ENCODE measurements at places on chromosomes 13 and 19. TPM values are rescaled to one million over a fixed set of nuclear protein-coding genes. Genes with fewer than 3 reads are reported as not detected.
A peak's percentile ranks its signal among the peaks of the same experiment; 100 is the strongest.

The LAIR2 gene
- total RNA-seq, result not detected

The IGFL3 gene
- total RNA-seq, result not detected

The BCAM gene
- total RNA-seq, result not detected

- DNase-seq, result no peak
- H3K27me3 ChIP-seq, result peaks cover 4% of the 10 kb centered on the region
- H3K36me3 ChIP-seq, result no peaks in the 10 kb centered on the region
- no peak overlapping the region for H3K4me3 ChIP-seq
- no peaks in the 10 kb centered on the region for H3K4me1 ChIP-seq
Observed at GRCh38 chr19:54335979-54336892, 2.7 kb downstream of the LILRA4 start.

- peaks cover 33% of the 10 kb centered on the region for H3K4me1 ChIP-seq
- peak; percentile 93 for DNase-seq
- H3K27ac ChIP-seq, result peak within 1 kb of the TSS; percentile 82
- peaks cover 27% of the 10 kb centered on the region for H3K36me3 ChIP-seq
Observed at GRCh38 chr19:18007917-18008673, at the start of gene ARRDC2. Gene ARRDC2 (plus strand): TSS chr19:18008170. CDS start chr19:18008311, 141 bp downstream.

DNA sequence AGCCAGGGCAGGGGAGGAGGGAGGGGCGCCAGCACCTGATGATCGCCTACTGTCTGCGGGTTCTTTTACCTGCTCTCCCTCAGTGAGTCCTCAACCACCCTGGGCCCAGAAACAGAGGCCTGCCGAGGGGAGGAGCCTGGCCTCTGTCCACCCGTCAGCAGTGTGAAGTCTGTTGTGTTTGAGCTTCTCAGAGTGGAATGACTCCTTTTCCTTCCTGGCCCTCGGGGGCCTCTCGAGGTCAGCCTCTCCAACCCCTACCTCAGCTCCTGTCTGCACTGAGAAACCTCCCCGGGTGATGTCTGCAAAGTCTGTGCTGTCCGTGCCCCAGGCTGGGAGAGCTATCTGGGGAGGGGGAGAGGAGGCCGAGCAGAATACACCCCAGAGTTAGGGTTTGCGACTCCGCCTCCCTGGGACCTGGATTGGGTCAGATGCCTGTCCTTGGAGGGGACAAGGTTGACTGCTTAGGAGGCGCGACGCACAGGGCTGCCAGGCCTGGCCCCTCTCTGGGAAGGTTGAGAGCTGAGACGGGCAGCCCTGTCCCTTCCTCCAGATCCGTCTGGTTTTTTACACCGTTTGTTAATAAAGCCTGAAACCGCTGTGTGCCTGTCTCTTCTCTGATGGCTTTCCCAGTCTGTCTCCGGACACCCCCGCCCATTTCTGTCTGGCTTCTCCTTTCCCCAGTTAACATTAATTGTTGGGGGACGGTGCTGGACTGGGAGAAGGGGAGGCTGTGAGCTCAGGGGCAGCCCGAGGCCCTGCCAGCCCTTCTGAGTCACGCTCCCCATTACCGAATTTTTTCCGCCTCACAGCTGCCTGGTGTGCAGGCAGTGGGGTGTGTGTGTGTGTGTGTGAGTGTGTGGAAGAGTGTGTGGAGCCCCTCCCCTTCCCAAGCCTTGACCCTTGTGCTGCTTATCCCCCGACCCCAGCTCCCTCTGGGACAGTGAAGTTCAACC lies 989 bp upstream of the SSC5D start:
- peaks cover 15% of the 10 kb centered on the region for H3K4me1 ChIP-seq
- peaks cover 8% of the 10 kb centered on the region for H3K27me3 ChIP-seq
- H3K4me3 ChIP-seq, result no peak overlapping the region
- no peaks in the 10 kb centered on the region for H3K36me3 ChIP-seq

GRCh38 chr13:114140906-114141250 lies 8.5 kb upstream of the RASA3 start:
- H3K27ac ChIP-seq, result no peak overlapping the region
- no peaks in the 10 kb centered on the region for H3K36me3 ChIP-seq
- H3K27me3 ChIP-seq, result no peaks in the 10 kb centered on the region
- peaks cover 2% of the 10 kb centered on the region for H3K4me1 ChIP-seq
- H3K4me3 ChIP-seq, result no peak overlapping the region
- peak; percentile 67 for DNase-seq

DNA sequence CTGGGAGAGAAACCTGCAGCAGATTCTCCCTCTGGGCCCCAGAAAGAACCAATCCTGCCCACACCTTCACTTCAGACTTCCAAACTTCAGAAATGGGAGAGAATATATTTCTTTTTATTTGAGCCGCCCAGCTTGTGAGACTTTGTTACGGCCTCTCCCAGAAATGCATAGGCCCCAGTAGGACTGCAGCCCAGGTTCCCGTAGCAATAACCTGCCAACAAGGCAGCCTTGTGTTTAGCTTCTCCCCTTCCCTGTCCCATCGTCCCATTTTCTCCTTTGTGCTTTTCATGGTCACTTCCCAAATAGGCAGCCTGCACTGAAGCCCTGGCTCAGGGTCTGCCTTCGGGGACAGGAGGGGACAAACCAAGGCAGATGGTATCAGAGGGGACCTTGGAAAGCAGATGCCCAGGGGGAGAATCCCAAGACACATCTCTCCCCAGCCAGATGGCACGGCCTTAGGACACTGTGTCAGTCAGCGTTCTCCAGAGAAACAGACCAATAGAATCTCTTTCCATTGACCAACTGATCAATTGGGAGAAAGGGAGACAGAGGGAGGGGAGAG lies 3.7 kb upstream of the ARHGEF7 start:
- H3K4me1 ChIP-seq, result peaks cover 13% of the 10 kb centered on the region
- H3K36me3 ChIP-seq, result peaks cover 3% of the 10 kb centered on the region
- no peak overlapping the region for H3K27ac ChIP-seq
- peaks cover 59% of the 10 kb centered on the region for H3K27me3 ChIP-seq

DNA sequence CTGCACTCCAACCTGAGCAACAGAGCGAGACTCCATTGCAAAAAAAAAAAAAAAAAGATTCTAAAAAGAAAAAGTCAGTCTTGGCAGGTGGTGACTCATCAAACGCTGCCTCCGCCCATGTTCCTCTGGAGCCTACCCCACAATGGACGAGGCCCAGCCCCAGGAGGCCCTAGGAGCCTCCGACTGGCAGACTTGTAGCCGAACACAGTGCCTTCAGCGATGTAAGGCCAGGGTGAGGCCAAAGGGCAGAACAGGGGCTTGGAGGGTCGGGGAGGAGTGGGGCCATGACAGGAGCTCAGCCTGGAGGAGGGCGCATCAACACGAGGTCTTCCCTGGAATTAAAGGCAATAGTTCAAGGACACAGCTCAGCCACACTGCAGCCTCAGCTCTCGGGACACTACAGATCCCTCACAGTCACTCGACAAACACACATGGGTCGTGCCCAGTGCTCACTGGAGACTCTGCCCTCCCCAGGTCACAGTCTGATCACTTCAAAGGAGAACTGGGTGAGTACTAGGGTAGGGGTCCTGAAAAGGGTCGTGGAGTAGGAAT lies 5.1 kb downstream of the USE1 start:
- no peaks in the 10 kb centered on the region for H3K27me3 ChIP-seq
- no peak for DNase-seq
- H3K36me3 ChIP-seq, result peaks cover 17% of the 10 kb centered on the region
- H3K4me3 ChIP-seq, result no peak overlapping the region
- no peak overlapping the region for H3K27ac ChIP-seq

DNA sequence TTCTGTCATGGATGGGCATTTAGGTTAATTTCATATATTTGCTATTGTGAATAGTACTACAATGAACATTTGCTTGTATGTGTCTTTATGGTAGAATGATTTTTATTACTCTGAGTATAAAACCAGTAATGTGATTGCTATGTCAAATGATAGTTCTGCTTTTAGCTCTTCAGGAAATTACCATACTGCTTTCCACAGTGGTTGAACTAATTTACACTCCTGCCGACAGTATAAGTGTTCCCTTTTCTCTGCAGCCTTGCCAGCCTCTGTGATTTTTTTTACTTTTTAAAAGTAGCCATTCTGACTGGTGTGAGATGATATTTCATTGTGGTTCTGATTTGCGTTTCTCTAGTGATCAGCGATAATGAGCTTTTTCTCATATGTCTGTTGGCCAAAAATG lies 6.5 kb downstream of the SIGLEC7 start:
- peaks cover 3% of the 10 kb centered on the region for H3K27me3 ChIP-seq
- H3K4me1 ChIP-seq, result no peaks in the 10 kb centered on the region
- H3K4me3 ChIP-seq, result no peak overlapping the region
- no peak for DNase-seq
- no peaks in the 10 kb centered on the region for H3K36me3 ChIP-seq

GRCh38 chr13:41460074-41460465 lies 2.7 kb downstream of the RGCC start:
- no peak for DNase-seq
- peaks cover 64% of the 10 kb centered on the region for H3K4me1 ChIP-seq
- H3K27me3 ChIP-seq, result peaks cover 2% of the 10 kb centered on the region
- peaks cover 44% of the 10 kb centered on the region for H3K36me3 ChIP-seq

DNA sequence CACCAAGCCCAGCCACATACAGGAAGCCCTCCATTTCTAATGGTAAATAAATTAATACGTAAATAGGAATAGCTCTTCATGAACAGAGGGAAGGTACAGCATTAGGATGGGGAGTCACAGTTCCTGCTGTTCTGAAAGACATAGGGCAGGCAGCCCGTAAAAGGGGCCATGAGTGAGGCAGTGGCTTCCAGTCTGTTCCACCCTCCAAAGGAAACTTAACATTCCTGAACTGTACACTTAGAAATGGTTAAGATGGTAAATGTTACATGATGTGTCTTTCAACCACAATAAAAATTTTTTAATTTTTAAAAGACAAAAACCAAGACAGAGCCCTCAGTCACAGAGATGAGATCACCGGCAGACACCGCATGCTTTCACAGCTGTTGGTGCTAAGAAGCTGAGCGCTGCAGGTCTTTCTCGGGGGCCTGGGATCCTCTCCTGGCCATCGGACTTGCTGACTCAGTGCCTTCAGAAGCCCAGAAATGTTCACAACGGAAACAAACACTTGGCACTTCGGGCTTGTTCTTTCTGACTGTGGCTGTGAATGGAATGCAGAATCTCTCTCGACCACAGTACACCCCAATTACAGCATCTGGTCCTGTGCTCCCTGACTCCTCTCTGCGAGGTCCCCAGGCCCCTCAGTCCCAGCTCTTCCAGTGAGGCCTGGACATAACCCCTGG lies 36.4 kb downstream of the EPS15L1 start:
- H3K27ac ChIP-seq, result no peak overlapping the region
- H3K36me3 ChIP-seq, result peaks cover 21% of the 10 kb centered on the region
- no peaks in the 10 kb centered on the region for H3K4me1 ChIP-seq
